HTR-8/SVneo (cell line): ENCODE measurements at places on chromosomes 7 and 10.

DNA sequence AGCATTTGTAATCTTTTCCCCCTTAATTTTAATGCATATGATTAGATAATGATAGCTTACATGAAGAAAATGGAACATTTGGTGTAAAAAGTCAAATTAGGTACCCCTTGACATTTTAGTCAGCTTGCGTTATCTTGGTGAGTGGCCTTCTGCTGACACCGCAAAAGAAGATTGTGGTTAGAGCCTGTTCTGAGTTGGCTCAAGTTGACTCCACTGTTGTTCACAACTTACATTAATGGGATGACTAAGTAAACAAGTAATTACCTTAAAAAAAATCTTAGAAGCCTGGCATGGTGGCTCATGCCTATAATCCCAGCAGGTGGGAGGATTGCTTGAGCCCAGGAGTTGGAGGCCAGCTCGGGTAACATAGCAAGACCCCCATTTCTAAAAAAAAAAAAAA lies 24.2 kb downstream of the TRRAP start:
- no peak for DNase-seq

- DNase-seq = no peak
Measured at GRCh38 chr7:1204460-1205140, 28.1 kb upstream of the UNCX start.

DNA sequence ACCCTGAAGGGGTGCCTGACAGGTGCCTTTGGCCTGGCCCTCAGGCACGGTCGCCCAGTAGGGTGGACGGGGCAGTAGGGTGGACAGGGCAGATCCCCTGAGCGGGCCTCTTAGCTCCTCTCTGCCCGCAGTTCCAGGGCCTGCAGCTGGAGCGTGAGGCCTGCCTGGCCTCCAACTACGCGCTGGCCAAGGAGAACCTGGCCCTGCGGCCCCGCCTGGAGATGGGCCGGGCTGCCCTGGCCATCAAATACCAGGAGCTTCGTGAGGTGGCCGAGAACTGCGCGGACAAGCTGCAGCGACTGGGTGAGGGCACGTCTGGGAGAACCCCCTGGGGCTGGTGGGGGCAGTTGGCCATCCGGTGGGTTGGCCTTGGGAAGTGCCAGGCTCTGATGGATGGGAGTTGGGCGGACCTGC lies 1.7 kb downstream of the VPS37D start:
- DNase-seq = no peak

GRCh38 chr10:130127364-130128061 lies 8.7 kb upstream of the GLRX3 start:
- DNase-seq = peak; percentile 67

DNA sequence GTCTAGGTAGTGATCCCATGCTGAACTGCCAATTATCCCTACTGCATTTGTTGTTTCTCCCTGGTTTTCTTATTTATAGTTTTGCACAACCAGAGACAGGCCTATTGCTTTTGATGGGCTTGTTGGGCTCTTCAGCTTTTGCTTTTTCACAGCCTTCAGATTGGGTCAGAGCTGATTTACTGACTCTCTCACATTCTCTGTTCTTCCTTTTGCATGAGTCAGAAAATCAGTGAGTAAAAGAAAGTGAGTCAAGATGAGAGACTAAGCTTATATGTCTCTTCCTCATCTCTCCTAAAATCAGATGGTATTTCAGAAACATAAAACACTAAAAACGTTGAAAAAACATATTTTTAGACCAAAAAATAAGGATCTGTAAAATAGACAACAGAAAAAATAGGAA lies 1135.4 kb downstream of the XPNPEP1 start:
- no peak for DNase-seq

- no peak for DNase-seq
Measured at GRCh38 chr10:60905580-60905979, 38.4 kb downstream of the RHOBTB1 start.

DNA sequence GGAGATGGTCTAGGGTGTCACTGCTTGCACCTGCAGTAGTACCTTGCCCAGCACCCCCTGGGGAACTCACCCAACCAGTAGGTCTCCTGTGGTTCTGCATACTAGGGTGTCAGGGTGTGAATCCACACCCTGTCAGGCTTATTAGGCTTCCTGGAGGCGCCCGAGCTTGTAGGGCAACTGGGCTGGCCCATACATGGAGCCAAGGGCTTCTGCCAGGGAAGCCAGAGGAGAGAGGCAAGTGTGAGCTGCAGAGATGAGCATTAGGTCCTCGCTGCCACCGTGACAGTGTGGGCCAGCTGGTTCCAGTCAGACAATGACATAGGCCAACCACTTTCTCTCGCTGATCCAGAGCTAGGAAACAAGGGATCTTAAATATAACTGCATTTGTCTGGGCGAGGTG lies 11.2 kb downstream of the MXI1 start:
- DNase-seq = no peak

DNA sequence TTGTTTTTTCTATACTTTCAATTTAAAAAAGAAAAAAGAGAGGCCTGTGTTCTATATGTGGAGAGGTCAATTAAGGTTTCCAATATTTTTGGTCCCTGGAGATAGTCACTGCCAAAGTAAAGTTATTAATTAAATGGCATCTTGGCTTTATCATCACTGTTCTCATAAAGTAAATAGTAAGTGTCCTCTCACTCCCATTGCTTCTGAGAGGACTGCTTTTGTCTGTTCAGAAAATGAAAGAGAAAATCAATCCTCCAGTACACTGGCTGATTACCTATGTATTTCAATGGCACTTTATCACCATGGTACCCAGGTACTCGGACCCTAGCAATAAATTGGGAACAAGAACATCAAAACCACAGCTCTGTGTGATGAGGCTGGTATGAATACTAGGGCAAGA lies 94.0 kb downstream of the RNLS start:
- no peak for DNase-seq
